ENCODE measurements at places on chromosomes 2 and 18.

DNA sequence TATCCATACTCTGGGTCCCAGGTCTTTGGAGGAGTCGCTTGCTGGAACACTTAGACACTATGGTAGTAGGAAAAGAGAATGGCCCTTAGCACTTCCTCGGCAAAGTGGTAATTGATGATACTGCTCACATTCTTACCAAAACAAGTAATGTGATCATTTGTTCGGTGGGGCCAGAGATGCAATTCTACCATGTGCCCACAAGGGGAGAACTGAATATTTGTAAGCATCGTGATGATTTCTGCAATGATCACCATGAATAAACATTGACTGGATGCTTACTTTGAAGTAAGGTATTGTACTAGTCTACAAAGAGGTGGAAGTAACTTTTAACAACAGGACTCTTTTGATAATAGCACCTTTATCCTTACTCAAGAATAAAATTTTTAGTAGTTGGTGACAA lies 109.7 kb downstream of the CD8B2 start:
- DNase-seq = peak; percentile 8

- no peak for DNase-seq
Measured at GRCh38 chr2:46967990-46968647, 52.5 kb upstream of the MCFD2 start.

DNA sequence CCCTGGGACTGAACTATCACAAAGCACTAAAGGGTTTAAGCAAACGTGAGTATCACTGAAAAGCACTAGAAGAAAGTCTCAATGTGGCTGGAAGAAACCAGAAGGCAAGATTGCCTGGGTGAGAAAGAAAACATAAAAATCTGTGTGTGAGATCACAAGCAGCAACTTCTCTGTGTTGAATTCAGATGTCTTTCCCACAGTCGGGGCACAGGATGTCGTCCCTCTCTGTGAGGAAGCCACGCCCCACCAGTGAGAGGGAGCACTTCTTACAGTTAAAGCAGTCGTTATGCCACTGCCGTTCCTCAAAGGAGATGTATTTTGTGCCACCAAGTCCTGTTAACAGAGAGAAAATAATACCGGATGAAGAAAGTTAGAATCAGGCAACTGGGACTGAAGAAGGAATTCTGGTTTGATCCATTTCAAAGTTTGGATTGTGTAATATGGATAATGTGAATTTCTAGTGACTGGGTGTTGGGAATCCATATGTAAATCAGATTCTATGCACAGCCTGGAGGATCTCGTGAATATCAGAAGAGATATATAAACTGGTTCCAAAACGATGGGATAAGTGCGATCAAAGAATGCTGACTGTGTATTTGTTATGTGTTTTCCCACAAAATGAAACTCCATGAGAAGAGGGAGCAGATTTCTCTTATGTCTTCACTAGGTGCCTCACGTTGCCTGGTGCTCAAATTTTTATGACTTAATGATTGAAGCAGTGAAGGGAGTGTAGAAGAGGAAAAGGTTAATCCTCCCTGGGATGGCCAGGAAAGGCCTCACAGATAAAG lies 24.0 kb downstream of the C2orf49 start:
- DNase-seq = peak; percentile 12

DNA sequence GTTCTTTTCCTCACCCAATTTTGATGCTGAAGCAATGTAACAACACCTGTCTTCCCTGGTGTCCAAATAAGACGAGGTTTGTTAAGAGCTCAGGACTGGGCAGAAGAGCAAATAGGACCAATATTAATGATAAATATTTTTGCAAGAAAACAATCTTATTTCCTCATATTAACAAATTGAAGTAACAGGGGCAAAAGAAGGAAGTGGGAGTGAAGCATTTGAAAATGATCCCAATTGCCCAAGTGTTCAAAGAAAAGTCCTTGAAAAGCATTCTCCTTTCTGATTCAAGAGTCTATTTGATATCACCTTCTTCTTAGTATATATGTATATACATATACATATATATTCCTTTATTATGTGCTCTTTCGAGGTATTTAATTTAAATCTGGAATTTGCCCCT lies 418.8 kb downstream of the ARHGAP15 start:
- DNase-seq = no peak

GRCh38 chr2:225889452-225889851 lies 489.9 kb downstream of the NYAP2 start:
- peak; percentile 11 for DNase-seq

GRCh38 chr2:115739574-115739973 lies 1297.1 kb downstream of the DPP10 start:
- DNase-seq = no peak

GRCh38 chr18:49135877-49136276 lies 185.1 kb upstream of the SMAD7 start:
- DNase-seq = no peak

DNA sequence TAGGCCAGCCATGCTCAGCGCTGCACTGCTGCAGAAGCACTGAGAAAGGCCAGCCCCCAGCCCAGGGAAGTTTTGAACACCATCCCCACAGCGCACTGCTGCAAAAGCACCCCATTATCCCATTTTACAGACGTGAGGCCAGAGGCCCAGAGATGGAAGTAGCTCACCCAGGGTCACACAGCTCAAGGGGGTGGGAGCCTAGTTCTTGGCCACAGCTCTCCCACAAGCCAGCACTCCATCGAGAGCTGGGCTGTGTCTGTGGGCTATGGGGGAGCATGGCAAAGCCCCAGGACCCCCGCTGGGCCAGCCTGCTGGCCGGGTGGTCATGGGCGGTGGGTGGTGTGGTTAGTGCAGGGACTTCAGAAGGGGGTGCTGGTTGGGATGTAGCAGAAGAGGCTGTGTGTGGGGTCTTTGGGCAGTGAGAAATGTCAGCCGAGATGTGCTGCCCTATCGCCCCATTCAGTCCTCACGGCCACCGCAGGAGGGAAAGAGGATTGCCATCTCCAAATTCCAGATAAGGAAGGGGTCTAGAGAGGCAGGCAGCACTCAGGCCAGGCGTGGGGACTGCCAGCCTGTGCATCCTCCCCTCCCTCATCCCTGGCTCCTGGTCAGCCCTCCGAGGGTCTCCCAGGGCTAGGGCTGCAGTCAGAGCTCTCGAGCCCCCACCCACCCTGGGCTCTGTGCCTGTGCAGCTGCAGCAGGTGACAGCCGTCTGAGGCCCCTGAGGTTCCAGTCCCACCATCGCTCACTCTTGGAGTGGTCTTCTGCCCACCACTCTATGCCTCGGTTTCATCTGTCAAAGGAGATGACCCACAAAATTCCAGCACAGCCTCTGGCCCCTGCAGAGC lies 17.0 kb upstream of the GPR17 start:
- no peak for DNase-seq

- DNase-seq = no peak
Measured at GRCh38 chr2:41867553-41867952, 180.3 kb upstream of the PKDCC start.

- no peak for DNase-seq
Measured at GRCh38 chr2:239546541-239546940, 145.7 kb upstream of the HDAC4 start.

DNA sequence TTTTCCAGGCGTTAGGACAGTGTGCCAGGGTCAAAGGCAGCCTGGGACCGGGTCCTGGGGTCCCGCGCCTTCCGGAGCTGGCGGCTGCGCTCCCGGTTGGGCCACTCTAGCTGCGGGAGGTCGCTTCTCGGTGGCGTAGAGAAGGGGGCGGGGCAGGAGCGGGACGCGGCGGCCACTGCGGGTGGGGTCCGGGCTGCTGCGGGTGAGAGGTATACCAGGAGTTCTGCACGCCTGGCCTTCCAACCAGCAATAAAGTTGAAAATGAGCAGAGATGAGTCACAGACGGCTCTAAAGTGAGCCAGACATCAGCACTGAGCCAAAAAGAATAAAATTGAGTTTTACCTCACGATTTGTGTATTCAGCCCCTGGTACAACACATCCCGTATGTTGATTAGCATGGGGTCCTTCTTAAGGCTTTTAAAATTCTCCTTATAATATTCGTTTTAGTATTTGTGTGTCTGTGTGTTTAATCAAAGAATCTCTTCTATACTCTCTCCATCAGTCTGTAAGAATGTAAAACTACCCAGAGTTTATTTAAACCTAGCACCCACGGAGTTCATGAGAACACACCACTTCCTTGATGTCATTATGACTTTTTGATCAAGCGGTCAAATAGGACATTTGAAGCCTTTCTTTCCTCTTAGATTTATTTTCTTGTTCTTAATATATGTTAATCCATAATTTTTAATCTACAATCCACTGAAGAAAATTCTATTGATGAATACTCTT lies at the start of gene C1GALT1C1L:
Gene C1GALT1C1L (minus strand): TSS at position 108 of the 729 bp plus-strand sequence. CDS start 107 bp downstream, at position 1.
- DNase-seq = peak; percentile 21

GRCh38 chr2:157849591-157849990 lies 26.5 kb downstream of the ACVR1 start:
- DNase-seq = no peak

DNA sequence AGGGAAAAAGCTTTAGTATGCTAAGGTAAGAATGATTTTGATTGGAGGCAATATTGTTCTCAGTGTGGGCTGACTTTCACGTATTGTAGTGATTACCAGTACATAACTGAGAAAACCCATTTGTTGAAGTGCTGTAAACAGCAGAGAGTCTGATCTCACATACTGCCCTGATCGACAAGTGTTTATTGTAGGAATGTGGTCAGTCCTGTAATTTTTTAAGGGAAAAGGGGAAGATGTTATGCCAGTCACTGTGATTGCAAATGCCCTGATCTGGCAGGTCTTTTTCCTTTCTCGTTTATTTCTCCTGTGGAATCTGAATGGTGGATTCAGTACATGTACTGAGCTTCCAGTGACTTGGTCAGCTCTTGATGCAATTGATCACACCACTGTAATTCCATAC lies 11.5 kb downstream of the SPATS2L start:
- no peak for DNase-seq

GRCh38 chr2:12773586-12774394 lies 57.1 kb downstream of the TRIB2 start:
- DNase-seq = no peak

DNA sequence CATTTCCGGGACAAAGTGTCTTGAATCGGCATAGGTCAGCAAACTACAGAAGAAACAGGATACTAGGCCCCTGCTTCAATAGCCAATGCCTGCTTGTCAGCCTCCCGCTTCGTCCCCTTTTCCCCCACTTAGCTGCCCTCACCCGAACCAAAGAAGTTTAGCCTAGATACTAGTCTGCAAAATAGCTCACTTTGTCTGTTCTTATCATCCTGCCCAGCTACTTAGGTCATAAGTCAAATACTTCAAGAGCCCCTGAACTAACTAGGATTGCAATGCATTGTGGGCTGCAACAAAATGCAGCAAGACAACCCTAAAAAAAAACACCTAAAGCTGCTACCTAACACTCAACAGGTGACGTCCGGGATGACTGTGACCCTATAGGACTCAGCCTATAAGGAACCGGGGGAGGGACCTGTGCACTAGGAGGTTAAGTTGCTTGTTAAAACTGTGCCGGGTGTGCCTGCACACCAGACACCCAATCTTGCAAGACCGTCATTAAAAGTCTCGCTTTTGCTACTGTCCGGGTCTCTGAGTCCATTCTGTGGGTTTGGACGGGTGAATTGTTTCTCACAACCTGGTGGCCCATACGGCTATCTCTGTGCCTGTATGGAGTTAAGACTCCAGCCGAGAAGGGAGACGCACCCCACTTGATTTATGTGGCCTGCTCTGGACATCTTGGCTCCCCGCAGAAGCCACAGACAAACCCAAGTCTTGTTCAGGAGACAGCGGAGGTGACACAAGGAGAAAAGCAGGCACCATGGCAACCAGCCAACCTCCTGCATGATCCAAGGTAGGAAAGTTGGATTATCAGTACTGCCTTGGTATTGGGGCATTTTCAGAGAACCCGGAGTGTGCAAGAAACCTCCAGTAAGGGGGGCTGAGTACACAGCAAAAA lies 105.9 kb downstream of the HIBCH start:
- no peak for DNase-seq

- no peak for DNase-seq
Measured at GRCh38 chr2:224263571-224264043, 138.3 kb downstream of the FAM124B start.

DNA sequence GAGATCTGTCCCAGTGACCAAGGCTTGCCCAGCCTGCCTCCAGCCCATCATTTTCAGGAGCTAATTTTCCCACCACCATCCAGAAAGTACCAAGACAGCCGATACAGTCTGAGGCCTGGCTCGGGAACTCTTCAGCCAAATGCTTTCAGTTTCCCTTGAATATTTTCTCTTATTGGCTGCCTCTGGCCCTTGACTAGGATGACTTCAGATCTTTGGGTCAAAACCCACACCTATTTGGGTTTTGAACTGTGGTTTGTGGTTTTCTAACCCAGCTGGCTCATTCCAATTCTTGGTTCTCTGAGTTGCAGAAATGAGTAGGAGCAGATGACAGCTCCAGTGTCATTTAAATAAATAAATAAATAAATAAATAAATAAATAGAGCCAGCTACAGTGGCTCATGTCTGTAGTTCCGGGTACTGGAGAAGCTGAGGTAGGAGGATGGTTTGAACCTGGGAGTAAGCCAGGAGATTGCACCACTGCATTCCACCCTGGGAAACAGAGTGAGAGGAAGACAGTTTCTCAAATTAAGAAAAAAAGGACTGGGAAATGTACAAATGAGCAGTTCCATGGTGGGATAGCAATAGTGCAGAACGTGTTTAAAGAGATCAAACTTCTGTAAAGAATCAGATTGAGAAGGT lies 465.0 kb upstream of the SOX11 start:
- DNase-seq = no peak

GRCh38 chr2:127084611-127085316 lies 22.2 kb downstream of the BIN1 start:
- peak; percentile 34 for DNase-seq

DNA sequence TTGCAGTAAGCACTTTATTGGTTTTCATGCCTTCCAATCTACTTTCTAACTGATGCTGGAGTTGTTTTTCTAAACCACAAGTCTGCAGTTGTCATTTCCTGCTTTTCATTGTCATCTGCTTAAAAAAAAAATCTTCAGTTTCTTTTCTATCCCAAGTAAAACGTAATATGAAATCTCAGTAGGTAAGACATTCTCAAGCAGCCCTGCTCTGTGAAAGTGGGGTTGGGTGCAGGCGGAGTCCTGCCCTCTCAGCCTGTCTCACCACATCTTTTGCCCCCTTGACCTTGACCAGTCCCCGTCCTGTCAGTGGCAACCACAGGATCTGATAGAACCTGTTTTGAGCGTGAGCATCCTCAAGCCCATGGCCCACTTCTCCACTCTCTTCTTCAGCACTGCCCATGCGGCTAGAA lies 80.0 kb upstream of the CPO start:
- DNase-seq = peak; percentile 28

GRCh38 chr2:138744713-138745112 lies 35.5 kb downstream of the NXPH2 start:
- DNase-seq = no peak

DNA sequence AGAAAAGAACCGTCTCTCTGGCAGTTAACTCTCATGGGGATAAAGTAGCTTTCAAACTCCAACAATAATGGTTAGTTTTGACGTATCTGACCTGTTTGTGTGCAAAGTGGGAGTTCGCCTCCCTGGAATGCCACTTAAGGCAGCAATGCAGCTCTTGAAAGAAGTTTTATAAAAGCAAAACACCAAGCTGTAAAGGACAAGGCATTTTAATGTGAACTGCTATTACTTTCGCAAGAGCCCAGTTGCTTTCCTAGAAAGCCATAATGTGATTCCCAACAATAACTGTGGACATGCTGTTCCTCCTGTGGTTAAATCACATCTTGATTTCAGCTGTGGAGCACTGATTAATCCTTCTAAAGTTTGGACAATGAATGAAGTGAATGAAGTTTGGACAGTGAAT lies 303.7 kb downstream of the PTPRM start:
- DNase-seq = no peak

GRCh38 chr2:130372055-130372832 lies 16.4 kb downstream of the PTPN18 start:
- peak; percentile 90 for DNase-seq

- DNase-seq = no peak
Measured at GRCh38 chr2:18445433-18446320, 114.8 kb downstream of the RDH14 start.

- DNase-seq = peak; percentile 94
Measured at GRCh38 chr2:231713730-231714638, 5.7 kb downstream of the PTMA start.

Measured in activated CD4-positive, alpha-beta T cell treated with anti-CD3 and anti-CD28 coated beads, Interleukin-2, Interleukin-6, amounts not matched to agents 100 ng/mL and 50 ng/mL, durations not matched to agents 16 hours and 8 hours (primary cell).